NCI-H446 (cell line): ENCODE measurements at places on chromosomes 5 and 9.

GRCh38 chr5:32058101-32058500 is 116.0 kb downstream of the GOLPH3 start:
- no peak for DNase-seq

DNA sequence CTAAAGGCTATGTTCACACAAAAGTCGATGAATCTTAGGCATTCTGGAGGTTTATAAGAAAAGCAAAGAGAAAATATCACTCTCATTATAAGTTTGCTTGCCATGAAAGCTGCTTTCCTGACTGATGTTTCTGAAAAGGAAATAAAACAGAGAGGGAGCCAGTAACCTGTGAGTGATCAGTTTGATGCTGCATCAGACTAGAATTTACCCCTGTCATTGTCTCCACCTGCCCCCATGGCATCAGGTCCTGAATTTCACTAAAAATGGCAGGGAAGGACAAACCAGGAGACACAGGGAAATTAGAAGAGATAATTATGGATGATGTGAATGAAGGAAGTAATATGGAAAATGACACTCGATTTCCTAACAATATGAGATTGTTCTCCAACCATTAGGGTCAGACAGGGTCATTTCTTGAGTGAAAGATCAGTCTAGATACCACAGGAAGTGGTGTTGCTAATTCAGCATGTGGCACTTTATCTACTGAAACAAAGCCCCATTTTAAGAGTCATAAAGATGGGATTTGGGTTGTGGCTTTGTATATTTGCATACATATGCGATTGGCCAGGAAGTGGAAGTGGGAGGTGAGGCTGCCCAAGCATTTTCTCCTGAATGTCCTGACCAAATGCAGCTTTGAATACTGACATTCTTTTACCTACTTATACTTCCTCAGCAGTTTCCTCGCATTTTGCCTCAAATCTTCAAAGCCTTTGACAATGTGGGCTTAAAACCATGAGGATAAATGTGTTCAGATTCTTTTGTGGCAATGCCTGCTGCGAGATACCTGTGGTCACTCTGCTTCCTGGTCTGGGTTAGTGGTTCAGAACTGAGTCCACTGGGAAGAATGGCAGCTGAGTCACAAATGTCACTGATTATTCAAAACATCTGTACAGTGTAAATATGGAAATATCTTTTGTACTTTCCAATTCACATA is 29.7 kb downstream of the MEGF10 start:
- no peak for DNase-seq

- no peak for DNase-seq
Measured at GRCh38 chr5:133119233-133119711, 67.5 kb downstream of the HSPA4 start.

GRCh38 chr5:173247041-173247440 is 12.0 kb upstream of the NKX2-5 start:
- no peak for DNase-seq
